ENCODE measurements at places on chromosomes 3 and 15.

GRCh38 chr15:100335335-100335999 lies 6.3 kb downstream of the ADAMTS17 start:
- DNase-seq: no peak

DNA sequence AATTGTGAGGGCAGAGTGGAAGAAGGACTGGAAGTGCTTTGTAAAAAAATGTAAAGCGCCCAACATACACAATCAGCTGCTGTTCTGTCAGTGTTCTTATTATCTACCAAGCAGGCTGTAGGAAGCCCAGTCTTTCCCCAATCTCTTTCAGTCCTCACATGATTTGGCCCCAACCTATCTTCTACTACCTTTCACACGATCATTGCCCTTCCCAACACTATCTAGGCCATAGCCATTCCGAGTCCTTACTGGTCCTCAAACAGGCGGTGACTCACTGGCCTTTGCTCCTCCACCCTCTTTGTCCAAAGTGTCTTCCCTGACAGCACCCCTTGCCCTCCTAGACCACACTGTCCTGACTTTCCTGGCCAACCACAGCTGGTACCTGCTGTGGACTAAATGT lies 861 bp upstream of the RFT1 start:
- no peak for DNase-seq

GRCh38 chr15:71043373-71043772 lies 71.9 kb upstream of the THSD4 start:
- no peak for DNase-seq

- no peak for DNase-seq
Measured at GRCh38 chr15:81349271-81349670, 24.7 kb downstream of the TMC3 start.

GRCh38 chr15:91854639-91854990 lies 1.1 kb downstream of the SLCO3A1 start:
- DNase-seq: no peak

- DNase-seq: no peak
Measured at GRCh38 chr15:68987676-68988075, 26.8 kb upstream of the NOX5 start.

- no peak for DNase-seq
Measured at GRCh38 chr3:147956615-147957014, 547.5 kb downstream of the ZIC1 start.

DNA sequence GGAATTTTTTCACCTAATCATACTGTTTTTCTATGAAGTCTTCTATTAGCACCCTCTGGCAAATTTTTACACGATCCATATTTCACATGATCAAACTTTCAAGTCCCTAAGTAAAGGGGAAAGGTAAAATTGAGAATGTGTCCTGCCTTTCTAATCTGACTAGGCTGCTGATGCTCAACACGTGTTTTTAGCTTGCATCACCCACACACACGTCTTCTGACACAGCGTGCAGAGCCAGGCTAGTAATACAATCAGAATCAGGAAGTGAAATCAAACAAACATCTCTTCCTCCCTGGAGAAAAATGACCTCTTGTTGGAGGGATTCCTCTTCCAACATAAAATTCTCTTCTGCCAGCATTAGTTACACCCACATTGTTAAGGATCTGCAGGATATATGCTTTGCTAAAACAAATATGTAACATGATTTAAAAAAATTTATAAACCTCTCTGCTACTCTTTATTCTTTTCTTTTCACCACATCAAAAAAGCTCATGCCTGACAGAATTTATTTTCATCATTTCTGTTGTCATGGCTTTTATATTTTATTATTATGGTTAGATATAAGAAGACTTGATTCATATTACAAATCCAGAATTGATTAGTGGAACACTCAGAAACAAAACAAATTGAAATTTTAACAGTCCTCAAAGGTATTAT lies 122.4 kb downstream of the RAP2B start:
- no peak for DNase-seq

DNA sequence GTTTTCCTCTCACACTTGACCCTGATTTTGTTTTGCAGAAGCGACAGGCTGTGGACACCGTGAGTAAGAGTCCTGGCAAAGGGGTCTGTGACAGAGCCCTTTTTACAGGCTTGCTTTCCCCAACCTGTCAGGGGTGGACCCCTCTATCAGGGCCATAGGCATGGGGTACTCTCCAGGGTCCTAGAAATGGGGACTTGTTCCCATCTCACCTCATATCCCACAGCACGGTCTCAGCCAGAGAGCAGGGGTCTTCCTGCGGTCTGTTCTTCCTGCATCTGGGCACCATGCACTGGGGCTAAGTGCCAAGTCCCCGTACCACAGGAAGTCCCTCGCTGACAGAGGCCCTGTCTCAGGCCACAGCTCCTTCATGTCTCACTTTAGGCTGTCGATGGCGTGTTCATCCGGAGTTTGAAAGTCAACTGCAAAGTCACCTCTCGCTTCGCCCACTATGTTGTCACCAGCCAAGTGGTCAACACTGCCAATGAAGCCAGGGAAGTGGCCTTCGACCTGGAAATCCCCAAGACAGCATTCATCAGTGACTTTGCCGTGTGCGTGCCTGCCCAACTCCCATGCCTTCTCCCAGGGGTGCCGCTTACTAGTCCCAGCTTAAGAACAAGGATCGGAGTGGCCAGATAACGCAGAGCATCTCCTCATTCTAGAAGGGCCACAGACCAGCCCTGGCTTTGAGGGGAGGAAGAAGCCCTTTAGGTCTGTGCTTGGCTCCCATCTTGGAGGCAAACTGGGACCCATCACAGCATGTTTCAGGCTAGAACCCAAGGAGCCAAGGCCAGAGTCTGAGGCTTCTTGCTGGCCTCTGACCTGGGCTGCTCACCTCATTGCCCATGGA lies 783 bp downstream of the ITIH1 start:
- DNase-seq: no peak

GRCh38 chr3:134974624-134975023 lies 179.6 kb downstream of the EPHB1 start:
- DNase-seq: no peak

- DNase-seq: no peak
Measured at GRCh38 chr3:144332868-144333267, 361.2 kb downstream of the DIPK2A start.

- no peak for DNase-seq
Measured at GRCh38 chr3:195241592-195242355, 29.2 kb downstream of the XXYLT1 start.

GRCh38 chr3:185151101-185151963 lies 1.5 kb downstream of the C3orf70 start:
- no peak for DNase-seq

DNA sequence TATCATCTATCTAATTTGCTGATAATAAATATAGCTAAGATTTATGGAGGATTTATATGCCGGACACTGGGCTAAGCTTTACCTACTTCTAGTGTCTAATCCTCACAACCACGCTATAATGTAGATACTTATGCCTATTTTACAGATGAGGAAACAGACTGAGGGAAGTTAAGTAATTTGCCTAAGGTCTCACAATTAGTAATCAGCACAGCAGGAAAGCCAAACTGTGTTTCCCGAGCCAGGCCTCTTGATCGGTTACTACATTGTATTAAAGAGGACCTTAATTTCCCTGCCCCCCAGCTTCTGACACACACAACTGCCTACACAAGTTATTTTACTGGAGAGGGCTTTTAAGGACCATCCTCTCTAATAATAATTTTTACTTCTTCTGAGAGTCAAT lies 40.9 kb downstream of the ONECUT1 start:
- DNase-seq: no peak

DNA sequence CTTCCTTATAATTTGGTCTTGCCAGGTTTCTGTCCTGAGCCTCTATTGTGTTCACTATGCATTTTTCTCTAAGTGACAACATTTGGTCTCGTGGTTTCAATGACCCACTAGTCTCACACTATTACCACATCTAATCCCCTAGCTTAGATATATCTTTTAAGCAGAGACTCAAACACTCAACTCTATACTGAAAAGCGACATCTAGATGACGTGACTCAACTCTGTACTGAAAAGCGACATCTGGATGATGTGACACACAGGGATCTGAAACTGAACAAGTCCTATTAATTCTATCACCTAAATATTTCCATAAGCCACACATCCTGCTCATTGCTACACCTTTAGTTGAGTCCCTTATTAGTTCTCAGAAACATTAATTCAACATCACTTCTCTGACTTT lies 141.7 kb upstream of the MBNL1 start:
- no peak for DNase-seq

DNA sequence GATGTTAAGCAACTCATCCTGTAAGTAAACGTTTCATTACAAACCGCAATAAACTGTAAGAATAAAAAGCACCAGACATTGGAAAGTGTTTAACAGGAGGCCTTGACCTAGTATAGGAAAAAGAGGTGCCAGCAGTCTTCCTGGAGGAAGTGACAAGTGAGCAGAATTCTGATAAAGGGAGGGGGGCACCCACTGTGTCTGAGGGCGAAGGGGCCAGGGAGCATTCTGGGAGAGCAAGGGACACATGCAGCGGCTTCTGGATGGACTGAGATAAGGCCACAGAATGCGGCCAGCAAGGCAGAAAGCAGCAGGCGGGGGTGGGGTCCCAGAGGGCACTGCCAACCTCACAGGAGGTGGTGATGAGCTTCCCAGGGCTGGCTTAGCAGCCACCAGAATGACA lies 80.2 kb downstream of the MTHFS start:
- no peak for DNase-seq

GRCh38 chr15:92082006-92082843 lies 228.7 kb downstream of the SLCO3A1 start:
- peak; percentile 58 for DNase-seq

DNA sequence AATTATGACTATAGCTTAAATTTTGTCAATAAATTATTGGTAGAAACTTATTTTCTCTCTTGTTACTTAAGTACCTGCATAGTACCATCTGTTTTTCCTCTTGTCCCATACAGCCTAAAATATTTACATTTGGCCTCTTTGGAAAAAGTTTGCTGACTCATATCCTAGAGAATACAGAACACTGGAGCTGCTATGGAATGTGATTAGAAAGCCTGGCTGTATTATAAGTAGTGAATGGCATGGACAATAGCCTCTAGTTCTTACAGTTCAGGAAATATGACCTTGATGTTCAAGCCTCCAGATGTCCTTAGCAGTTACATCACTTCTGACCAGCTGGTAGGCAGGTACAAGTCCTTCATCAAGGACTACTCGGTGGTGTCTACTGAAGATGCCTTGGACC lies 28.3 kb downstream of the ST8SIA2 start:
- DNase-seq: no peak

DNA sequence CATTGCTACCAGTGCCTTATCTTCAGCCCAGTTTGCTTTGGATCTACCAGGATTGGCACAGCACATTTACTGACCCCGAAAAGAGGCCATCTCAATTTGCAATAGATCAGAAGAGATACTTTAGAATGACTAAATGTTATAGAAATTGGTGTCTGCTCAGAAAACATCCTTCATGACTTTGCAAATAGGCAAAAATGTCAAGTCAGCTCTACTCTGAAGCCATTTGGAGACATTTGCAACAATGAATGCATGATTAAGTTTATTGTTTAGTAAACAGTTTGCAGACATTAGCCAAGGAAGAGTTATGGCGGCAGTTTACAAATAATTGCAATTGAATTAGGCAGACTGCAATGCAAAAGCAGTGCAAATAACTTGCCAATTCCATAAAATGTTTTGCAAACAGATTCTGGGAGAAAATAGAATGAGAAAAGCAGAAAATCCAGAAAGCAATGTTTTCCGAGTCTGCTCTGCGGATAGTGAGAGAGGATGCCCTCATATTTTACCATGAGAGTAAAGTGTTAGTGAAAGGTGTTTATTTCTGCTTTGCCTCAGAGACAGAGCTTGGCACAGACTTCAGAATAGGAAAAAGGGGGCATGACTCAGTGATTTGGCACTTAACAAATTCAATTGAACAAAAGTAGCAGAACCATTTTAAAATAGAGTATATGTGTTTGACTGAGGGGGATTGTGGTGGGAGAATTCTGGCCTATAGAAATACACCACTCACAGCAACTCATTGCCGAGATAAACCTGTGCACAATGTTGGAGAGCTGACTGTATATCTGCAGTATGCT lies 334.9 kb upstream of the NR2F2 start:
- DNase-seq: no peak
